Activated naive CD8-positive, alpha-beta T cell treated with anti-CD3 and anti-CD28 coated beads for 36 hours (primary cell): ENCODE measurements at places on chromosomes 5 and 9.

DNA sequence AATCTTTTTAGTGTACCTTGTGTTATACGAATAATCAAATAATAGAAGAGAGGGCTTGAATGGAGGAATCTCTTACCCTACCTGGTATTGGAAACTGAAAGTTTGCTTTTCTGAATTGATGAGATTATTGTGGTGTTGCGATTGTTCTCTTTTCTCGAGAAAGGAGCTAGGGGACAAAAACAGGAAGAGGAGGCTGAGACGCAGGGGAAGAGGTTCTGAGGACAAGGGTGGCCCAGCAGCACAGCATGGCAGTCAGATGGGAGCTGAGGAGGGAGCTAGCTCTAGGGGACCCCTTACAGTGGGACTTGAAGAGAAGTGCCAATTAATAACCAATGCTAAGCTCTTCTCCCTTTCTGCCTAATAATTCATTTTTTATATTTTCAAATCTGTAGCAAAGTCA lies 183.3 kb upstream of the DMAC1 start:
- no peak for DNase-seq

DNA sequence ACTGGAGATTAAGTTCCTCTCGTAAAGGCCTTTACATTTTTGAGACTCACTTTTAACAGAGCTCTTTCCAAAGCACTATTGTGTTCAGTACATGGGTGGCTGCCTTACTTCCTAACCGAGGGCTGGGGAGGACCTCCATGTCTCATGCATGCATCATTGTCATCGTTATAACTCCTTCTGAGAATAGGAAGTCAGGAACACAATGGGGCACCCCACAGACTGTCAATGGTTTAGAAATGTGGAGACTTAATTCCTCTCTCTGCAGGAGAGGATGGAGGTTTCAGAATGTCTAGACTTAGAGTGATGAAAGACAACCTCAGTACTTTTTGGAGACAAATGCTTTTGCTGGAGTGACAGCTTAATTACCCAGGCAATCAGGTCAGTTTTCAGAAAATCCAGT lies 83.9 kb downstream of the PRLR start:
- DNase-seq, result no peak

- peak; percentile 10 for DNase-seq
Measured at GRCh38 chr5:95760273-95761191, 29.4 kb downstream of the RHOBTB3 start.

DNA sequence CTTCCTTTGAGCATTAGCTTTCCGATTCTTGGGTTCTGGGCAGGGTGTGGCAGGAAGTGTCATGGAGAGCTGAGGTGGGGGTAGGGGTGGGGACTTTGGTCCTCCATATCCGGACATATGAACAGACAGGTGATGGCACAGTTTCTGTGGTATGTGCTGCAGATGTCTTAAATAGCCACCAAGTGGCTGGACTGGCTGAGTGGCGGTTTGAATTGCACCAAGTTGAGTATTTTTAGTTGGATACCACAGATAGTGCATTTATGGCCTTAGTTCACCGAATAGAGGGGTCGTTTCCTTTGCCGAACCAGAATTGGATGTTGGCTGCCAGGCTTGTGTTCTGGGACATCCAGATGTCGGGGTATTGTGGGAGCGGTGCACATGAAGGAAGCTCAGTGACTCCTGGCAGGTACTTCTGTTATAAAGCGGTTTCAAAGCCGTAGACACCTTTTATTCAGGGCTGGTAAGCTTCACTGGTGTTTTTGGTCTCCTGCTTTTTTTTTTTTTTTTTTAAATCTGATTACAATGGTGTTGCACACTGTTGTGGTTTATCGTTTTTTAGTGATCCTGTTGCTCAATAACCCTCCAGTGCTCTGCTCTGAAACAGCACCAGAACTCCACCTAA lies 15.1 kb upstream of the TNFAIP8 start:
- peak; percentile 66 for DNase-seq

DNA sequence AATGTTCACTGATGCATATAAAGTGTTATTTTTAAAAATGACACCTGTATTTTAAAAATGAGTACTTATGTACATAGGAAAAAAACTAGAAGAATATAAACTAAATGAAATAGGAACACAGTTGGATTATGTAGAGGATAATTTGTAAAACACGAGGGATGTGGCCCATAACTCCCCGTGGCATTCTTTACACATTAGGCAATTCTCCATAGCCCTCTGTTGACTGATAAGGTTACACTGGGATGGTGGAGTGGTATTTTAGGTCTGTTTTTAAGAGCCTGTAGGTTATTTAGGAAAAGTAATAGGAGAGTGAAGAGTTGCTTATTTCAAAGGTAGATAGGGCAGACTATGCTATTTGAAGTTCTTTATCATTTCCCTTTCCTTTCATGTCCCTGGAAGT lies 1.8 kb downstream of the CAVIN4 start:
- DNase-seq, result no peak

DNA sequence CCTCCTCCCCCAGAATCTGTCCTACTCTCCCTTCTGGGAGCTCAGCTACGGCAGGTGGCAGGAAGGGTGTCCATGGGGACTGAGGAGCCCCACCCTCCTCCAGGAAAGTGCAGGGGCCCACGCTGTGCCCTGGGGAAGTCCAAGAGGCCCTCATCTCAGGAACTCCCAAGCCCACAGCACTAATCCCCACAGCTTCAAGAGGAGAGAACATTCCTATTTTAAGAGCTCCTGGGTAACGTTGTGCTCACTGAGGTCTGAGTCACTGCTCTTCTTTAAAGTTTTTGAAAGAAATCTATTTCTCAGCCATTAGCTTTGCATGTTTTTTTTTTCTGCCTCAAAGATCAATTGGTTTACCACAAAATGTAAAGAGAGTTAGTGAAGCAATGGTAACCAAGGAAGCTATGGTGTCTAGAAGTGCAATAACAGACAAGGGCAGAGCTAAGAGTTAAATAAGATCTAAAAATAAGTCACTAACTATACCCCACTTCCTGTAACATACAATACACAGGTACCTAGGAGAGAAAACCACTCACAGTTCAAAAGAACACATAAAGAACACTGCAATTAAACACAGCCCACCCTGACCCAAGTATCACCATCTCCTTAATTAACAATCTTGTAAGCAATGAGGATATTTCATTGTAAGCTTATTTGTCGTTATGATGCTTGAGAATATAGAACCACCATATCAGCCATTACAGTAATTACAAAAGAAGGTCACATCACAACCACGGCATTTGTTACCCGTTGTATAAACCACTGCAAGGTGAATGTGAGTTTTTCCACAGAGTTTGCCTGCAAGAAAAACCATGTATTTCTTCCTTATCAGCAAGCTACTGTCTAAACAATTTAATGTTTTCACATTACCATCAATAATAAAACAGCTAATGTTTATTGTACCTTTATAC lies 382.3 kb upstream of the SLC30A5 start:
- DNase-seq, result no peak

GRCh38 chr5:116632890-116633289 lies 58.3 kb upstream of the SEMA6A start:
- DNase-seq, result no peak

DNA sequence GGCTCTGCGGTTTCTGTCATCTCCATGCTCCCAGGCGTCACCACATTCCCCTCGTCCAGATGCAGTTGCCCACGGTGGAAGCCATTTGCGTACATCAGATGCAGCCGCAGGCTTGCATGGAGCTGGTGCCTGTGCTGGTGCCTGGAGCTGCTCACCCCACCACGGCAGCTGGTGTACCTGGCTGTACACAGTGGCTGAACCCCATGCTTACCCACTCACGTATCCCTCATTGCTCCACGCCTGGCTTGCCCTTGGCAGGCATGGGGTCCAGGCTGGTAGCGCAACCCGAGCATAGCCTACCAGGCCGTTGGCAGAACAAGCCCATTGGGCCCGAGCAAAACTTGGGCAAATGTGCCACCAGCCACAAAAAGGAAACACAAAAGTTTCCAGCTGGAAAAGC lies 159.5 kb downstream of the GHR start:
- no peak for DNase-seq

- DNase-seq, result peak; percentile 29
Measured at GRCh38 chr5:134647750-134648424, 698 bp upstream of the SEC24A start.

DNA sequence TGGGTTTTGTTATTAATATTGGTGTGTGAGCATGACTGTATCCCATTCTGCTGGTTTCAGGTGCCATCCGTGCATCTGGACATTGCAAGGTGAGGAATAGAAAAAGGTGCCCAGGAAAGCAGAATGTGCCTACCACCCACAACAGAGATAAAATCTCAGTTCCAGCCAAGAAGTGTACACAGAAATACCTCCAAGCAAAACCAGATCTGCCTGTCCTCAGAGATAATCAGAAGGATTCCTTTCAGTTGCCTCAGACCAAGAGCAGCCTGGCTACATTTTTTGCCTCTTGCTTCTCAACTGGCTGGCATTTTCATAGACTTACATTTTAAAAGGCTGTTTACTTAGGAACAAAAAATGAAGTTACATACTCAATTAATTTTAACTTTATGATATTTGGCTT lies 12.1 kb upstream of the ABLIM3 start:
- no peak for DNase-seq

- no peak for DNase-seq
Measured at GRCh38 chr5:102529031-102529430, 30.2 kb upstream of the SLCO6A1 start.
